ENCODE measurements at places on chromosomes 6 and 20.
A peak's percentile ranks its signal among the peaks of the same experiment; 100 is the strongest.

GRCh38 chr6:90159452-90159851, 137.2 kb downstream of the BACH2 start:
- no peak for DNase-seq

GRCh38 chr6:135180542-135181332, at the start of gene MYB:
Gene MYB (plus strand): TSS chr6:135181308. CDS start chr6:135181514, 206 bp downstream.
- peak; percentile 39 for DNase-seq

DNA sequence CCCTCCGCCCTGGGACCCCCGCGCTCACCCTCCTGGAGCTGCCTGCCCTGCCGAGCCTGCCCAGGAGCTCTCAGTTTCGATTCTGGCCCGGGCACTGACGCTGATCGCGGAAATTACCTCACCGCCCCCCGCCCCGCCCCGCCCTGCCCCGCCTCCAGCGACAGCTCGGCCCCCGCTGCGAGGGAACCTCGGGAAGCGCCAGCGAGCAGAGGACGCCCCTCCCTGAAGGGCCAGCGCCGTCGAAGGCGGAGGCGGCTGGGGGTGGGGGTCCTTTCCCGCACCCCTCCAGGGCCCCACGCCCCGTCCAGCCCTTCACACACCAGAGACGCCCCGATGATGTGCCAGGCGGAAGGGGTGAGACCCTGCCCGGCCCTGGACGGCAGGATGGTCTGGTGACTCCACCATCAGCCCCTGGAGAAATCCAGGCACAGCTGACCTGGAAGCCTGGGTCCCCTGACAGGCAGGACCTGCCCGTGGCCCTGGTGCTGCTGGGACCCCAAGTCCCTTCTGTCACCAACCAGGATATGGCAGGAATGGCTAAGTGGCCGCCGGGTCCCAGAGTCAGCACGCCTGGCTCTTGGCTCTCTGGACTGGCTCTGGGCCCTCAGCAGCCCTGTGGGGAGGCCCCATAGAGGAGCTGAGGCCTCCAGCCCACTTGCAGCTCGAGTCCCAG, at the start of gene HELZ2:
Gene HELZ2 (minus strand): TSS at position 84 of the 673 bp plus-strand sequence. CDS start 1,854 bp downstream, outside the sequence.
- peak; percentile 83 for DNase-seq

- no peak for DNase-seq
Observed at GRCh38 chr6:135815216-135815615, 36.3 kb upstream of the PDE7B start.

DNA sequence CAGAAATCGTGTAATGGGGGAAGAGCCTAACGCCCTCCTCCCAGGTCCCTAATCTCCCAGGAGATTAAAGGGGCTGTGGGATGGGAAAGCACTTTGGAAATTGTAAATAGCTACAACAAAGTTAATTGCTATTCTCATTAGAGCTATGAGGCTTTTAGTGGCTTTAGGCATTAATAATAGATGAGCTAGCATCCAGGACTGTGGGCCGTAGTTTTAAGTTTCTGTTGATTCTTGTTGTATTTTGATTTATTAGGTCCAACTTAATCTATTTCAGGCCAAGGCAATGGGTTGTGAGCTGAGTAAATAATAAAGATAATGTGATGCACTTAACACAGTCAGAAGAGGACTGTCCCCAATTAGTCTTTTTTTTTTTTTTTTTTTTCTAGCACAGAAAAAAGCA, 67.7 kb downstream of the ANKRD6 start:
- no peak for DNase-seq

- no peak for DNase-seq
Observed at GRCh38 chr6:4421837-4422236, 286.5 kb upstream of the ECI2 start.

All from right cardiac atrium (tissue), 5 donors.